Stimulated activated CD8-positive, alpha-beta memory T cell treated with anti-CD3 and anti-CD28 coated beads, Interleukin-7, amount 100 ng/mL, for 4 hours (primary cell): ENCODE measurements at places on chromosomes 12 and 14.

- DNase-seq, result no peak
Observed at GRCh38 chr12:85568395-85569103, 267.7 kb downstream of the RASSF9 start.

DNA sequence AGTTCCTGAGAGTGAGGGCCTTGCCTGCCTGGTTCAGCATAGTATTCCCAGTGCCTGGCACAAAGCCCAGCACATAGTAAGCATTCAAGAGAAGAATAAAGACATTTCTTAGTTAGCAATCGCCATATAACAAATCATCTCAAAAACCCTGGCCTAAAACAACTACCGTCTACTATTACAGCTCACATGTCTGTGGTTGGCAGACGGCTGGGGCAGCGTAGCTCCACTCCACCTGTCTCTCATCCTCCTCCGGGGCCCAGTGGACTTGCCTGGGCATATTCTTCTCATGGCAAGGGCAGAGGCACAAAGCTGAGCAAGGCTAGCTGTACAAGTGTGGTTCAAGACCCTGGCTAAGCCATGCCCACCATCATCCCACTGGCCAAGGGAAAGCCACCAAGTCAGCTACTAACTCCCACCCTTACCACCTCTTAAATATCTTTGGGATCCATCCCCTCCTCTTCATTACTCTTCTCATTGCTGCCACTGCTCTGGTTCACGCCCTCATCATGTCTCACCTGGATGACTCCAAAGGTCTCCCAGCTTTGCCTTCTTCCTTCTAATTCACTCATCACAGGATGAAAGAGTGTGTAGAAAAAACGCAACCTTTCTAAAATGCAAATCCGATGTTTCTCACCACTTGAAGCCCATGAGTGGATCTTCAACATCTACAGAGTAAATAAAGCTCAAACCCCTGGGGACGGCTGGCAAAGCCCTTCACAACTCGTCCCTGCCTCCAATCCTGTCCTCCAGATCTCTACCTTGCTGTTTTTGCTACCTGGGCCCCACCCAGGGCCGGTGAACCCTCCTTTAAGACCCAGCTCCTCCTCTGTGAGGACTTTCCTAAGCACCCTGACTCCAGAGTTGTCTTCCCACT is 10.4 kb downstream of the TMEM229B start:
- no peak for DNase-seq

DNA sequence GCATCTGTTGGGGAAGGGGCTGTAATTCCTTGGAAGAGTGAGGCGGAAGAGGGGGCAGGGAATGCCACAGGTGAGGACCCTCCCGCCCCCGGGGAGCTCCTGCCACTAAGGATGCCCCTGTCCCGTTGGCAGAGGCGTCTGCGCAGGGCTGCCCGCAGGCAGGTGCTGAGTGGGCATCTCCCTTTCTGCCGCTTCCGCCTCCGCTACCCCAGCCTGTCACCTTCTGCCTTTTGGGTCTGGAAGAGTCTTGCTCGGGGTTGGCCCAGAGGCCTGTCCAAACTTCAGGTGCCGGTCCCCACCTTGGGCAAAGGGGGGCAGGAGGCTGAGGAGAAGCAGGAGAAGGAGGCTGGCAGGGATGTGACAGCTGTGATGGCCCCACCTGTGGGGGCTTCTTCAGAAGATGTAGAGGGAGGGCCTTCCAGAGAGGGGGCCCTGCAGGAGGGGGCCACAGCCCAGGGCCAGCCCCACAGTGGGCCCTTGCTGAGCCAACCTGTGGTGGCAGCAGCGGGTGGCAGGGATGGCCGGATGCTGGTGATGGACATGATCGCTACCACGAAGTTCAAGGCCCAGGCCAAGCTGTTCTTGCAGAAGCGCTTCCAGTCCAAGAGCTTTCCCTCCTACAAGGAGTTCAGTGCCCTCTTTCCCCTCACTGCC is 10.0 kb downstream of the VRTN start:
- DNase-seq, result no peak

DNA sequence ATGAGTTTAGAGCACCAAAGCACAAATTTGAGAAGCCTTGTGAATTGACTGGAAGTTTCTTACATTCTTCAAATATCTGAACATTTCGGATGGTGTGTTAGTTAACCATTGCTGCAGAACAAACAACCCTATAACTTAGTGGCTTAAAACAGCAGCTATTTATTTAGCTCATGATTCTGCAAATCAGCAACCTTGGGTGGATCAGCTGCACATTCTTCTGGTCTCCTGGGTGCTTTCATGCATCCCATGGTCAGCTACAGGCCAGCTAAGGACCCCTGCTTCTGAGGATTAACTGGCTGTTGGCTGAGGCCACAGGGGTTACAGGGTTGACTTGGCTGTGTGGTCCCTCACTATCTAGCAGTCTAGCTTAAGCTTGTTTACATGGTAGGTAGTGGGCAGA is 114.0 kb upstream of the HIF1A start:
- DNase-seq, result no peak

DNA sequence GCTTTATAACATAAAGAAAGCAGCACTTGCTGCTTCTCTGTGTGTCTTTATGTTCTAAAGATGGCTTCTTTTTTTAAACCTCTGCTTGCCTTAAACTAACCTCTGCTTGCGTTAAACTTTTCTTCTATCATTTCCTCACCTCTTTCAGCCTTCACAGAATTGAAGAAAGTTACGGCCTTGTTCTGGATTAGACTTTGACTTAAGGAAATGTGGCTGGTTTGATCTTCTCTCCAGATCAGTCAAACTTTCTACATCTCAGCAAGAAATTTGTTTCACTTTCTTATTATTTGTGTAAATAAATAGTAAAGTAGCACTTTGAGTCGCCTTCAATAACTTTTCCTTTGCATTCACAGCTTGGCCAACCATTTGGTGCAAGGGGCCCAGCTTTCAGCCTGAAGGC is 64.2 kb downstream of the CMAS start:
- DNase-seq, result no peak

GRCh38 chr14:68140806-68141205 is 321.2 kb downstream of the RAD51B start:
- DNase-seq, result no peak

DNA sequence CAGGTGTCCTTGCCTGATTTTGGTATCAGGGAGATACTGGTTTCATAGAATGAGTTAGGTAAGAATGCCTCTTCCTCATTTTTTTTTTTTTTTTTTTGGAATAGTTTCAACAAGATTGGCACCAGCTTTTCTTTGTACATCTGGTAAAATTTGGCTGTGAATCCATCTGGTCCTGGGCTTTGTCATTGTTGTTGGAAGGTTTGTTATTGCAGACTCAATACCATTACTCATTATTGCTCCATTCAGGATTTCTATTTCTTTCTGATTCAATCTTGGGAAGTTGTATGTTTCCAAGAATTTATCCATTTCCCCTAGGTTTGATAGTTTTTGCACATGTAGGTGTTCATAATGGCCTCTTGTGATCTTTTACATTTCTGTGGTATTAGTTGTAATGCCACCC is 126.0 kb upstream of the KITLG start:
- DNase-seq, result no peak

GRCh38 chr12:34016361-34016760 is 5.9 kb upstream of the ALG10 start:
- no peak for DNase-seq

DNA sequence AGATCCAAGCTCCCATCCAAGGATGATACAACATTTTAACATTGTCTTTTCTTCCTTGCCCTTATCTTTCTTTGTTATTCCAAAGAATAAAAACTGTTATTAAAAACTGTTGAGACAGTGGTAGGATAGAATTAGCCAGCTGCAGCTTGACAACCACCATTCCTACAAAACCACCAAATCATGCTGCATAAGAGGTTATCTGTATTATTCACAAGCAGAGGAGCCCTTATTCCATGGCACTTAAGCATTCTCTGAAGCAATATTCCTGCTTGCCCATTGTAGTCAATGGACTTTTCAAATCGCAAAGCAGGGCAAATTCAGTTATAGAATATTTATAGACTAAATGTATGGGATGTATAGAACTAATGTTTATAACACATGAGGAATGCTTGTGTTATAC is 3.4 kb downstream of the ABCD2 start:
- no peak for DNase-seq

GRCh38 chr14:102507857-102508312 is 1.7 kb downstream of the ANKRD9 start:
- DNase-seq, result no peak

GRCh38 chr12:46519407-46519806 is 146.8 kb upstream of the SLC38A2 start:
- DNase-seq, result no peak

GRCh38 chr14:51922624-51923023 is 62.2 kb downstream of the GNG2 start:
- no peak for DNase-seq

DNA sequence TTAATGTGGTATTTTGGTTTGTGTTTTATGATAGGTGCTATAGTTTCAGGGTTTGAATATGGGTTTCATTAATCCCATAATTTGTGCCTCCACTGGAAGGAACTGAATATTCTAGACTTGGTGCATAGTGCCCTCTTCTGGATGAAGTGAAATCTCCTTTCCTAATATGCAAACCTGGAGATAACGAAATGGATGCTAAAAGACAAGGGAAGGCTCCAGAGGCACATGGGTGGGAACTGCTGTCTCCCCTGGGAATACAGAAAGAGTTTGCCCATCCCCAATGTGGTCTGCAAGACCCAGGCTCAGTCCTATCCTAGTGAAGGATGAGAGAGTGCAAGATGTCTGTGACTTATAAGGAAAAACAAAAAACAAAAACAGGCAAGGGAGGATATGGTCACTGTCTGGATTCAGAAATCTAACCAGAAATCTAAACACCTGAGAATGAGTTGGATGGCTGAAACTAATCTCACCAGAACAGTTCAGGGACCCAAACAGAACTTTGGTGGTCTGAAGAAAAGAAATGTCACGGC is 142.3 kb upstream of the TMPO start:
- no peak for DNase-seq

DNA sequence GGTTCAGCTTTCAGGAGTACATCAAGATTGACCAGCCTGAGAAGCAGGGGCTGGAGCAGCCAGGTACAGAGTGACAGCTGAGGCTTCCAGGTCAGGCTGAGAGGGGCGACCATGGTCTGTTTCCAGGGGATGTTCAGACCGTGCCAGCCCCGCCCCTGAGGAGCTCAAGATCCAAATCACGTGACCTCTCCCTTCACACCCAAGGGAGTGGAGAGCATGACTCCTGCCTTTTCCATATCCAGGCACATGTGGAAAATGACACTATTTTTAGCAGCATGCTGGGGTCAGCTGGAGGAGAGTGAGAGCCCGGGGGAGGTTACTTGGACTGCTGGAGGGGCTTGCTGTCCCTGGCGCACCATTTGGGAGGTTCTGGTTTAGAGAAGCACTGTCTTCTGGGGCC is 92.7 kb downstream of the B4GALNT3 start:
- no peak for DNase-seq

DNA sequence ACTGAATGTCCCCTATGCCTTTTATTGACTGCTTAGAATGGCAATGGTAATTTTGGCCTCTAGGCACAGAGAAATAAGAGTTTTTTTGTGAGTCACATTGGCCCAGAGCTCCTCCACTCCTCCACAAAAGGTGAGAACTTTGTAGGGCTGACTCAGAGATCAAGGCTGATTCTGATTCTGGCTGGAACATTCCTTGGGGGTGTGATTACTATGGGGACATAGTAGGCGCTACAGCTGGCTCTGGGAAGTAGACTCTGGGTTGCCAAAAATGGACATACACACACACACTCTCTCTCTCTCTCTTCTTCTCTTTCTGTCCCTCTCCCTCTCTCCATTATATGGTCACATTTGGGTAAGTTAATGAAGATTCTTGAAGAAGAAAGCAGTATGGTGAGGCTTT is 174.6 kb upstream of the DDHD1 start:
- DNase-seq, result no peak

DNA sequence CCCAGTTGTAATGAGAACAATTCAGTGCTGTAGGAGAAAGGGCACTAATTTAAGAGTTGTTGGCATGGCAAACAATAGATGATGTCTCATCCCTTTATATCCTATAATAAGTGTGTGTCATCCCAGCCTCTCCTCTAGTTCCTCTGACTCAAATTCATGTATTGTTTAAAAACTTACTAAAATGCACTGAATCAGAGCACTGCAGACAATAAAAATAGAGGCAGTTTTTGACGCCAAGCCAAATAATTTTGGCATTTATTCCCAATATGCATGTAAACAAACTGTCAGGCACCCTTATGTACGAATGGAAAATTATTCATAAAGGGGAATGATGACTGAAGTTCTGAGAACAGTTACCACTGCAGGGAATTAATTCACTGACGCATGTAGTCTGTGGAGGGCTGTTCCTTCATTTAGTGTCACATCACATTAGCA is 57.9 kb upstream of the TMX1 start:
- DNase-seq, result no peak

GRCh38 chr12:107605293-107605692 is 80.3 kb upstream of the PWP1 start:
- no peak for DNase-seq

- no peak for DNase-seq
Observed at GRCh38 chr12:55845785-55846496, 3.2 kb upstream of the MMP19 start.

GRCh38 chr12:40241741-40242140 is 16.9 kb downstream of the LRRK2 start:
- no peak for DNase-seq

DNA sequence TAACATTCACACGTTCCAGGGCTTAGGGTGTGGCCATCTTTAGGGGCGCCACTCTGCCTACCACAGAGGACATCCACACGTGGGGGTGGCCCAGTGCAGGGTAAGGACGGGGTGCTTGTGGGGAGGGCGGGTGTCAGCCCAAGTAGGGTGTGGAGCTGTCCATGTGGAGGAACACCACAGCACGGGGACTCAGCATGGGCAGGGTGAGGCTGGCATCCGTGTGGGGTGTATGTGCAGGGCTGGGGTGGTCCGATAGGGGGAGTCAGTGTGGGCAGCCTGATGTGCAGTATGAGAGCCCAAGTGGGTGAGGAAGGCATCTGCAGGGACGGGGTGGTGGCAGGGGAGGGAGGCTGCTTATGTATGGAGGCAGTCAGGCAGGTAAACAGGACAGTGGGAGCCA is 17.7 kb downstream of the PSMC1 start:
- no peak for DNase-seq

DNA sequence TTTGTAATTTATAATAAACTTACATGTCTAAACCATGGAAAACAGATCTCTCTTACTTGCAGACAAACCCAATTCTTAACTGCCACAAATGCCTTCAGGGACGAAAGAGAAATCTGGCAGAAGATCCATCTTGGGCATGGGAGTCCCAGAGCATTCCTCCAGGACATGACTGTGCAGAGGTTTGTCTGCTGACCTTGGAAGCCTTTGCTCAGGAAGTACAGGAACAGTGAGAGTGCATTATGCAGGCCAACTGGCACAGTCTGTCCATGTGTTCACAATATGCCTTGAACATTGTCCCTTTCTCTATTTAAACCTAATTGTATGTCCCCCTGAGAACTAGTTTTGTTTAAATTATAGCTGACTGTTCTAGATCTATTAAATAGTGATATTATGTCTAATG is 467.1 kb downstream of the ATP23 start:
- no peak for DNase-seq

GRCh38 chr14:64110802-64111201 is 183.4 kb downstream of the ESR2 start:
- DNase-seq, result no peak

- no peak for DNase-seq
Observed at GRCh38 chr12:95257541-95257940, 39.9 kb downstream of the VEZT start.
